ENCODE measurements at places on chromosomes 1 and 21.

DNA sequence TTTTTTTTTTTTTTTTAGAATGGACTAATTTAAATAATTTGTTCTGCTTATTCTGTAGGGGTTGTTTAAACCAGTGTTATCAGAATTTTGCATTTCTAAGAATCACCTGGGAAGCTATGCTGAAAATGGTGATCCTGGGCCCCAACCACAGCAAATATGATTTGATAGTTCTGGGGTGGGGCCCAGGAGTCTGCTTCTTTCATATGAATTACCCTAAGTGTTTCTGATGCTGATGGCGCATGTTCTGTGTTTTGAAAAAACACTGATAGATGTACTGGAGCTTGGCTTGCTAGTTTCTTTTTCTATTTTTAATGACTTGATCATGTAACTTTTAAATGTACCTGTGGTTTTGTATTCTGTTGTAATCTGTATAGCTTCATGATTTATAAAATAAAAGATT lies 89.3 kb downstream of the CDC14A start:
- no peak for DNase-seq

- no peak for DNase-seq
These were observed 2.2 kb upstream of the TESK2 start for GRCh38 chr1:45493116-45493697.

DNA sequence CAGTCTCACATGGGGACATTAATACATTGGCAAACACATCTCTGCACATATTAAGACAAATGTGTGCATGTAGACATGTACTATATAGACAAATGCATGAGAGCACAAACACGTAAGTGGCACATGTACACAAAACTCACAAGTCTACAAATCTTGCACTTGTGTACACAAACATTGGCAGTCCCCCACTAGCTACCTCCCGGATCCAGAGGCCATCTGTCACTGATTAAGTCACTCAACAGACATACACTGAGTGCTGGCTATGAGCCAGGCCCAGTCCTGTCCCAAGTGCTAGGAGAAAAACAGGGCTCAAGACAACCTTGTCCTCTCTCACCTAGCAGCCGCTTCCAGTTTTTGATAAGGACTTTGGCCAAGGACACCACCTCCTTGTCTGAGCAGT lies 7.0 kb downstream of the TCEA3 start:
- DNase-seq = no peak

- DNase-seq = no peak
These were observed 27.3 kb downstream of the JMJD4 start for GRCh38 chr1:227707846-227708245.

DNA sequence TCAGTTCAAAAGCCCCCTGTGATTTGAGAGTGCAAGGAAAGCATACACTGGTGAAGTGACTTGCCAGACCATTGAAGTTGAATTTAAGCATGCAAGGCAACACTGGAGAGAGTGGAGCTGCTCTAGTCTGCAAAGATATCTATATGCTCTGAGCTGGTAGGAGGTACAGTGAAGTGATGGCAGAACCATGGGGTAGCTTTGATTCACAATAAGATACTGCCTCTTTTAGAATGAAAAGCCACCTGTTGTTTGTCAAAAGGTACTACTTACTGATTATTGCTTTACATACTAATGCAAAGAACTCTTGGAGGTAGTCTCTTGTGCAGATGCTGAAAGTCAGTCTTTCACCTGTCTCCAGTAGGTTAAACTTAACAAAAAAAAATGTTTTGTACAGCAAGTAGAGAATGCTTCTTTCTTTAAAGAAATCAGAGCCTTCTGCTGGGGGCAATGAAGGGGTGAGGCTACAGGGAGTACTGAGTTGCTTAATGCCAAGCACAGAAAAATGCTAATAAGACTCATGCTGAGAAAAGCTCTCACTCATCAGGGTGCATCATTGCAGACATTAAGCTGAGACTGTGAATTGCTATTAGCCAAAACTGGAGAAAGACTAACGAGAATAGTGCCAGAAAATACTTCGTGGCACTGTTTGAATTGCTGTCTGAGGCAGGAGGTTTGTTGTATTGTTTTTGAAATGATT lies 1150.5 kb upstream of the TMPRSS15 start:
- no peak for DNase-seq

- peak; percentile 59 for DNase-seq
These were observed 12.9 kb downstream of the NRIP1 start for GRCh38 chr21:15051644-15052458.

Data from RCC 7860 (cell line).